ENCODE measurements at places on chromosomes 7 and 10.

DNA sequence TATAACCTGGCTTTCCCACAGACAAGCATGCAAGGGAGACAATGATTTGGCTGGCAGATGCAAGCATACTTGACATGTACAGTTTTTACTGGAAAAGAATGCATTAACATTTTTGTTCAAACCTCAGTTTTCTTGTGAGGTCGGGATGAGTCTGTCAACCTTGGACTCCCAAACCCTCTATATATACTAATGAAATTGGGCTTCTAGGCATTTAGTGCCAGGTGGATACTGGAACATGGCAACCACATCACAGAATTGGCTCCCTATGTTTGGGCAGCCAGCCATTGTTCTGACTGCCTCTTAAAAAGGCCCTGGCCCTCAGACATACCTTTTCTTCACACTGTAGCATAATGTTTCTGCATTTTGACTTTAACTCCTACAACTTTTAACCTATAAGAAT lies 39.1 kb downstream of the CDK6 start:
- no peak for DNase-seq

DNA sequence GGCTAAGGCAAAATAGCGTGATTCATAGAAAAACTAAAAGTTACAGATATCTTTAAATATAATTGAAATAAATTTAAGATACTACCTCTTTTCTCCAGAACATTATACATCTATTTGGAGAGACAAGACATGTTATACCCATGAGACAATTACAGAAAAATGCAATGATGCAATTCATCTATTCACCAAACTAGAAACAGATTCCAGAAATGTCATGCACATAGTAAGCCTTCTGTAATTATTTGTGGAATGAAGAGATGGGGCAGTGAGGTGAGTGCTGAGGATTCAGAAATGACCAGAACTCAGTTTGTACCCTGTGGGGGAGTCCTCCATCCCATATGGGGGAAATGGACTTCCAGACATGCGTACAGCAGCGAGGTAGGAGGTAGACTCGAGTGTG lies 99.4 kb downstream of the MKX start:
- DNase-seq = peak; percentile 54

DNA sequence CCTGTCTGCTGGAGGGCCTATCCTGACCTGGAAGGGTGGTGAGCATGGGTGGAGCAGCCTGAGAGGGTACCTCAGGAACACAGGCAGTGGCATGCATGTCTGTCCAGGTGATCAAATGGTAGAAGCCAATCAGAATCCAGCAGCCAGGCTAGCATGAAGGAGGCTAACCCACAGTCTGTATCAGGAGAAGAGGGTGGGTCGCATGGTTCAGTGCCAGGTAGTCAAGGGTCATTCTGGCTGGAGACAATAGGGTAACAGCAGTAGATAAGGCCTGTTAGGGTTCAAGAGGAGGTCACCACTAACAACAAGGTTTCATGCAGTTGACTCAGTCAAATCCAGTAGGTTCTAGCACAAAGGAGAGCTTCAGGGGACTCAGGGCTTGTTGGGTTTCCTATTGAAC lies 10.4 kb downstream of the ALDH18A1 start:
- DNase-seq = no peak

DNA sequence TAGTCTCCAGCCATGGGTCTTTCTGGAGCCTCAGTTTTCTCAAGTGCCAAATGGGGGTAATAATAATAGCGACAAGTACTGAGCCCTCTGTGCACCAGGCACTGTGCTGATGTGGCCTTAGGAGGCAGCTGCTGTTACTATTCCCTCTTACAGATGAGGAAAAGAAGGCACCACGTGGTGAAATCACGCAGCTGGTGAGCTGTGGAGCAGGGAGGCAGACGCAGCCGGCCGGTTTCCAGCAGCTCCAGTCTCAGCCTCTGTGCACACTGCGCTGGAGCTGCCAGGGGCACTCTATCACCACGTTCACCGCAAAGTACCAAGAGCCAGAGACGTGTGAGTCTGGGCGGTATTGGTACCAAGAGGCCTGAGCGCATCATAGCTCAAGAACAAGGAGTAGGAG lies 9.6 kb downstream of the PYROXD2 start:
- DNase-seq = no peak

DNA sequence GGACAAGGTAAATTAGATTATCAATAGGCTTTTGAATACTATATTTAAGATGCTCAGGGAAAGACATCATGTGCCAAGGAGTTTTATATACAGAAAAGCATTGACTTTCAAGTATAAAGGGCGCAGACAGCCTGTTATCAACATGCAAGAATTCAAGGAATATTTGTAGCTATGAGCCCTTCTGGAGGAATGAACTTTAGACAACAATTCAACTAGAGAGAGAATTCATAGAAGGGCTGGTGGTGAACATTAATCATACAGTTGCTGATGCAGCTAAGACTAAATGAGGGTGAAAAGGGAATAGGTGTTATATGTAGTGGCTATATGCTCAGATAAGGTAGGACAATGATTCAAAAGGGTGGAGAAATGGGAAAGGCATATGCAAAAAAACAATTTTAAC lies 41.2 kb downstream of the AOAH start:
- DNase-seq = no peak

GRCh38 chr7:108234281-108234680 lies 104.1 kb upstream of the LAMB4 start:
- DNase-seq = no peak

- DNase-seq = no peak
These were observed 90.8 kb downstream of the PRLHR start for GRCh38 chr10:118504467-118505205.

- no peak for DNase-seq
These were observed 22.8 kb upstream of the ORC5 start for GRCh38 chr7:104230606-104231005.

DNA sequence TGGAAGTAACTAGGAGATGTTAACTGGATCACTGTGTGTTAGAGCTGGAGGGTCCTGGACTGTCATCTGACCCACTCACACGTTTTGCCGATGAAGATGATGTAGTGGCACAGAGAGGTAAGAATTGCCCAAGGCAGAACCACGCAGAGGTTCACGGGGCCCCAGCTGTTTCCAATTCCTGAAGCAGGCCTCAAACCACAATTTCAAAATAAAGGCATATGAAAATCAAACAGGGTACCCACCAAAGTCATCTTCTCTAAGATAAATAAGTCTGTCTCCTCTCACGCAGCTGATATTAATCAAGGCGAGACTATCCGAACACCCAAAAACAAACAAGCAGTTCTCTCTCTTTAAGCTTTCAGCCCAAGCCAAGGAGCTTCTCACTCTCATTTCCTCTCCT lies 113.3 kb upstream of the JCAD start:
- DNase-seq = peak; percentile 49

GRCh38 chr7:2760098-2760889 lies 72.3 kb downstream of the AMZ1 start:
- no peak for DNase-seq

DNA sequence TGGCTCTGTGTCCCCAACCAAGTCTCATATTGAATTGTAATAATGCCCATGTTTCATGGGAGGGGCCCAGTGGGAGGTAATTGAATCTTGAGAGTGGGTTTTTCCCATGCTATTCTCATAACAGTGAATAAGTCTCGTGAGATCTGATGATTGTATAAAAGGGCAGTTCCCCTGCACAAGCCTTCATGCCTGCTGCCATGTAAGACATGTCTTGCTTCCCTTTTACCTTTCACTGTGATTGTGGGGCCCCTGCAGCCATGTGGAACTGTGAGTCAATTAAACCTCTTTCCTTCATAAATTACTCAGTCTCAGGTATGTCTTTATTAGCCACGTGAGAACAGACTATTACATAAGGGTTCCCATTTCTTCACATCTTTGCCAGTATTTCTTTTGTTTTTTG lies 97.1 kb upstream of the CPXM2 start:
- DNase-seq = no peak

GRCh38 chr10:24208661-24209431 lies at the start of gene KIAA1217:
Gene KIAA1217, plus strand, starts transcription at chr10:24209138. Its CDS starts 56 bp downstream, at chr10:24209194.
- DNase-seq = no peak

- no peak for DNase-seq
These were observed 14.3 kb downstream of the CPA1 start for GRCh38 chr7:130394421-130395195.

DNA sequence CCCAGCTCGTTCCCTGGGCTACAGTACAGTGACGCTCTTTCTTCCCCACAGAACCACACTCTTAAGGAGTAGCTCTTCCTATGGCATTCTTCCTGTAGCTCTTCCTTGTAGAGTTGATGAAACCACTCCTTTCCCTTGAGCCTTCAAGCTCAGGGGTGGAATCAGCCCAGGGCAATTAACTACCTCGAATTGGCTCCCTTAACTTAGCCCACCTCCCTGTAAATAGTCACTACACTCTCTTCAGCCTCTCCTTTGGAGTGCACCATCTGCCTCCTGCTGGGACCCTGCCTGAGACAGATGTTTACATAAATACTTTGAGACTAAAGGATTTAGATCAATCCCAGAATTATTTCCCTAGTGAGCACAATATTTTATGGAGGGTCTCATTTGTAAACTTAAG lies 537.8 kb upstream of the AUTS2 start:
- no peak for DNase-seq

DNA sequence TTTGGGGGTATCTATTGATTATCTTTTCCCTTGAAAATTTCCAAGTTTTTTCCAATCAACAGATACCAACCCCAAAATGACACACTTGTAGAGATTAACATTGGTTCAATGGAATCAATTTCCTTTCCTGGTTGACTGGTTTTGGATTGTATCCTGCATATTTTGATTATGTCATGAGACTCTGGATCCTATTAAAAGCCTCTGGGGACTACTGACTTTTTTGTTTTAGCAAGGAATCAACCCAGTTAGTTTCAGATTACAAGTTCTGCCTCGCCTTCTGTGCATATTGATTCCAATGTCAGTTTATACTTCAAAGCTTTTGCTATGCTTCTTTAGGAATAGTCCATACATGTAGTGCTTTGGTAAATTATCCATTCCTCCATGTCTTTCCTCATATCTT lies 29.2 kb downstream of the COPG2 start:
- DNase-seq = no peak

GRCh38 chr7:42162560-42163325 lies 74.3 kb downstream of the GLI3 start:
- DNase-seq = no peak

GRCh38 chr7:8274589-8274988 lies 12.6 kb upstream of the ICA1 start:
- no peak for DNase-seq

- DNase-seq = no peak
These were observed 8.3 kb downstream of the MNX1 start for GRCh38 chr7:157001920-157002818.

DNA sequence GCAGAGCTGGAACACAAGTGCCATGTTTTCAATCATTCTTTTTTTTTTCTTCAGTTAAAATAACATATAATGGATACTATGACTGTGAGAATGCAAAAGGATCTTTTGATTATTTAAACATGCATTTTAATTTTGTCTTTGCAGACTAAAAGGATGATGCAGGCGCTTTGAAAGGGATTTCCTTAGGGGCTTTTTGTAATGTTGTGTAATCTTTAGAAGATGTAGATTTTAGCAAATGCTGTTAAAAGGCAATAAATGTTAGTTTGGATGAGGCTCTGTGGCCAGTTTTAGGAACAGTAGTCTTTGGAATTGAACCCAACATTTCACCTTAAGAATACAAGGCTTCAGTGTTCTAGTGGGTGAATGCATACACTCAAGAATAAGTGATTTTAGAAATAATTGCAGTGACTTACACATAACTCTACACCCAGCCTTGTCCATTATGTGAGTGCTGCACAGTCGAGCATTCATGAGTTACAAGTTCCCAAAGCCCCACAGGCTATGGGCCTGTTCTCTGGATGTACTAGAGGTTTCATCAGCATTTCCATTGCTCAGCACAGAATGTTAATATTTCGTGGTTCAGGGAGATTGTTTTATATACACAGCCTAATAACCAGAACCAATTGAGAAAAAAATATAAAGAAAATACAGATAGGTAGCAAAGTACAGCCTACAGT lies 11.6 kb downstream of the PAPSS2 start:
- DNase-seq = no peak

DNA sequence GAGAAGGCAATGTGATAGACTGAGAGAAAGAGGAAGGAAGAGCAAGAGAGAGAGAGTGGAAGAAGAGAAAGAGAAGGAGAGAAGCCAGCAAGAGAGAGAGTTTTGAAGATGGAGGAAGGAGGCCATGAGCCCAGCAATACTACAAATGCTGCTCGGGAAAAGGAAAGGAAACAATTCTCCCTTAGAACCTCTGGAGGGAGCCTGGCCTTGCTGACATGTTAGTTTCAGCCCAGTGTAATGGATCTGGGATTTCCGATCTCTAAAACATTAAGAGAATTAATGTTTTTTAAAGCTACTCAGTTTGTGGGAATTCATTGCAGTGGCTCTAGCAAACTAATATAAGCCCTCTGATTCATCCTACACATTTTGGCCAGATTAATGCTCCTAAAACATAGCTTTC lies 206.8 kb upstream of the MTPN start:
- DNase-seq = no peak

DNA sequence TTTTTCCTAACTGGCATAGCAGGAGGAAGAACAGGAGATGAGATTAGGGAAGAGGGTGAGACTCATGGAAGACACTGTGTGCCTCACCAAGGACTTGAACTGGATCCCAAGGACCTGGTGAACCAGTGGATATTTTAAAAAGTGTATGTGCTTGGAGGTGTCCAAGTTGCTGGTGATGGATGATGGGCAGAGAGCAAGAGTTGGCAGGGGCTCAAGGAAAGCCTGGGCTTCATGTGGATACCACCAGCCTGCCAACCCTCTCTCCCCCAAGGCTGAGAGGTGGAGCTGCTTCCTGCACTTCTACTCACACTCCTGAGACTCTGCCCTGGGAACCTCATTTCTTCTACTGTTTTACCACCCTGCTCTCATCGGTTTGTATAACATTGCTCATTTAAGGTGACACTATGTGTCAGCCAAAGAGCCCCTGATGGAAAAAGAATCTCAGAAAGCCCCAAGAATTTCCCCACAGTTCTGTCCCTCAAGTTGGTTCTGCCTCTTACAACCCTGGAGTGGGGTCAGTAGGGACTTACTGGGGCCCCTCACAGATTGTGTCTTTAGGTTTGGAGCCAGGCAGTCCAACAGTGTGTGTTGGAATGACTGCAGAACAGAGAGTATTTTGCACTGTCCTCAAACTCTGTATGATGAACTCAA lies 56.2 kb upstream of the PDCD4 start:
- no peak for DNase-seq

DNA sequence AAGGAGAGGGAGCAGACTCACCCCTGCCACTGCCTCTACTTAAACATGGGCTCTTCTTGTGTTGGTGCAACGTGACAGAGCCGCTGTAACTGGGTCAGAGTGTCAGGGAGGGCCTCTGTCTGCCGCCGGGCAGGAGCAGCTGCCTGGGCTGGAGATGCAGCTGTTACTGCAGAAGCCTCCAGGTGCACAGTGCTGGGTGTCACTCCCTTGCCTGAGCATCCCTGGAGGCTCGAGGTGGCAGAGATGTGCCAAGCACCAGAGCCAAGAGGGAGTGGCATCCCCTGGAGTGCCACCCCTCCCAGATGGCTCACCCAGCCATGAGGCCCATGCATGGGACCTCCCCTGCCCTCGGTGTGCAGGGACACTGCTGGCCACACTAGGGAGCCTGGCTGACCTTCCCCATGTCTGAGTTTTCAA lies 145.7 kb downstream of the PRPF18 start:
- DNase-seq = no peak

- no peak for DNase-seq
These were observed 371.6 kb downstream of the SH2D4B start for GRCh38 chr10:80909254-80909653.

- DNase-seq = no peak
These were observed 87.2 kb downstream of the GSDME start for GRCh38 chr7:24669971-24670591.

All from AG04449 (cell line).